ENCODE measurements at places on chromosomes 7 and 10.

- DNase-seq = no peak
These were observed 6.4 kb upstream of the PON2 start for GRCh38 chr7:95441042-95441823.

GRCh38 chr10:59830601-59831259 is 75.6 kb downstream of the CCDC6 start:
- DNase-seq = no peak

- DNase-seq = no peak
These were observed 31.4 kb upstream of the FAM133B start for GRCh38 chr7:92621561-92622023.

- no peak for DNase-seq
These were observed 302.7 kb downstream of the ZEB1 start for GRCh38 chr10:31621733-31622132.

- DNase-seq = no peak
These were observed 86.3 kb downstream of the PTPRE start for GRCh38 chr10:127993056-127993690.

DNA sequence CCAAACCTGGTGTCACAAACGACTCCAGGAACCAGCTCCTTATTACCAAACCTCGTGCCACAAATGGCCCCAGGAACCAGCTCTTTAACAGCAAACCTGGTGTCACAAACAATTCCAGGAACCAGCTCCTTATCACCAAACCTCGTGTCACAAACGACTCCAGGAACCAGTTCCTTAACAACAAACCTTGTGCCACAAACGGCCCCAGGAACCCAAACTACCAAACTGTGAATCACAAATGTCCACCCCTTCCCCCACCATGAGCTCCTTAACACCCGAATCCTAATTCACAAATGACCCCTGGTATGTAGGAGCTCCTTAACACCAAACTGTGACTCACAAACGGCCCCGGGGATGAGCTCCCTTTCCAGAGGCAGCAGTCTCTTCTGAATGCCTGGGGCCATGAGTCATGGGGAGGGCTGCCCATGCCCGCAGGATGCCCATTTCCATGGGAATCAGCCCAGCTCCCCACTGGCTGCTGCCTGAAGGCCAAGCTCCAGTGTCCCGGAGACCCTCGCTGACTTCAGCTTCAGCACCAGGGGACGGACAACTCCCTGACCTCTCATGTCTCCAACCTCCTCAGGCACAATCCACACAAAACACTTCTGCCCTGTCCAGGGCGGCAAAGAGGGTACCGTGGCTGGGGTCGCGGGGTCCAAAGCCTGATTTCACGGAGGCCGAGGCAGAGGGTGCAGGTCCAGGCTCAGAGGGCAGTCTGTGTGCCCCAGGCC is 213.1 kb downstream of the ELFN1 start:
- DNase-seq = no peak

DNA sequence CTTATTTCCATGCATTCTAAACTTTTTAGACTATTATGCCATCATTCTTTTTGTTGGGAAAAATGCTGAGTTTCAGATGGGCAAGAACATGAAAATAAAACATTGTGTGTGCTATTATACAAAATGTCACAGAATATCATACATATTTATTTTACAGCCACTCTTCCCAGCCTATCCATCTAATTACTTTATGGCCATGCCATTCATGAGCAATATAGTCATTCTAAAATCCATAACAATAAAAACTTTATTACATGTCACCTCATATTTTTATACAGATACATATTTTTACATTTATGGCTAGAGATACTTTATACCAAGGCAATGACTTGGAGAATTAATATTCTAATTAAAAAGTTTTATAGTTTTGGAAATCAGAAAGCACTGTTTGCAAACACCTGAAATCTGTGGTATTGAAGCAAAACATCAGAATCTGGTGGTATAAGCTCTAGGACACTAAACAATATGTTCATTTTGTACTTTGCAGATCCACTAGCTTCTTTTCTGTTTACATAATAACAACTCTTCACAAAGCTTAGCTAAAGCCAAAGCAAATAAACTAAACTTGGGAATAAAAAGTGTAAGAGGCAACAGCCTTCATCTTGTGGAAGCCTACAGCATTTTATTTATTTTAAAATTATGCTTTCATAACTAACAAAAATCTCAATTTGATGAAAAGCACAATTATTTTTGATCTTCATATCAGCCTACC is 210.1 kb downstream of the RNLS start:
- DNase-seq = no peak

GRCh38 chr10:71457908-71458307 is 61.2 kb downstream of the CDH23 start:
- DNase-seq = no peak

DNA sequence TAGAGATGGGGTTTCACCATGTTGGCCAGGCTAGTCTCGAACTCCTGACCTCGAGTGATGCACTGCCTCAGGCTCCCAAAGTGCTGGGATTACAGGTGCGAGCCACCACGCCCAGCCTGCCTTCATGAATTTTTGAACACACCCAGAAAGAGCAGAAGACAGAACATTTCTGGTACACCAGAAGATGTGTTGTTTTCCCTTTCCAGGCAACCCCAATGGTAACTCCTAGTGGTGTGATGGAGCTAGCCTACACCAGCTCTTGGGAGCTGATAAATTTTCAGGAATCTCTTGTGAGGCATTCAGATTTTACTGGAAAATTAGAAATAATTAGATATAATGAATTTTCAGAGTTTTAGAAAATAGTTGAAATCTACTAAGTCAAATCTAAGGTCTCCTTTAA is 904 bp upstream of the CCDC7 start:
- DNase-seq = no peak

GRCh38 chr10:9015005-9015404 is 960.5 kb downstream of the GATA3 start:
- DNase-seq = no peak

DNA sequence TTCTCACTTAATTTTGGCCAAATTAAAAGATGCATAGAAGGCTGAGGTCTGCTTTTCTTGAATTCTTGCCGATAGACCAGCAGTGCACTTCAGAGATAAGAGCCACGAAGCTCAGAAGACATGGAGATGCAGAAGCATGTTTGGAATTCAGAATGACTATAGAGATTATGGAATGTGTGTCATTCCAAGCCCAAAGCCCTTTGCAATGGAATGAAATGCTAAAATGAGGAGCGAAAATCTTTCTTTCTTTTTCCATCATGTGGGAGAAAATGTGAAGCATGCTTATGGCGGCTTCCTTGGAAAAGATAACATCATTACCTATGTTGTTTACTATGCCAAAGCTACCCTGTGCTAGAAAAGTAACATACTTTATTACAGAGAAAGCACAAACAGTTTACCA is 257.0 kb upstream of the RNF32 start:
- DNase-seq = no peak

DNA sequence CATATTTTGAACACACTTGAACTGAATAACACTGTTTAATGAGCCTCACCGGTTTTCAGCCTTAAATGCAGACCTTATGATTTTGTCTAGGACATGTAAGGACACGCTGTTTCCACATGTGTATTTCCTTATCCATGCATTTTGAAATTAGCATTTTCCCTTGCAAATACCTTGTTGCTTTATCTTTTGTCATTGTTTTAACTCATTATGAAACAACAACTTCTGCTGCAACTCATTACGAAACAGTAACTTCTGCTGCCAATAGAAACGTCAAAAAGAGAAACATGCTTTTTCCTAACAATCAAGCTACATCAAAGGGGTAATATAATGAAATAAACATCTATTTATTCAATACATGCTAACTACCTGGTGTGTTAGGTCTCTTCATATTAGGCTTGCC is 322.0 kb downstream of the AGMO start:
- DNase-seq = no peak

GRCh38 chr7:138243430-138243829 is 167.2 kb downstream of the AKR1D1 start:
- DNase-seq = no peak

DNA sequence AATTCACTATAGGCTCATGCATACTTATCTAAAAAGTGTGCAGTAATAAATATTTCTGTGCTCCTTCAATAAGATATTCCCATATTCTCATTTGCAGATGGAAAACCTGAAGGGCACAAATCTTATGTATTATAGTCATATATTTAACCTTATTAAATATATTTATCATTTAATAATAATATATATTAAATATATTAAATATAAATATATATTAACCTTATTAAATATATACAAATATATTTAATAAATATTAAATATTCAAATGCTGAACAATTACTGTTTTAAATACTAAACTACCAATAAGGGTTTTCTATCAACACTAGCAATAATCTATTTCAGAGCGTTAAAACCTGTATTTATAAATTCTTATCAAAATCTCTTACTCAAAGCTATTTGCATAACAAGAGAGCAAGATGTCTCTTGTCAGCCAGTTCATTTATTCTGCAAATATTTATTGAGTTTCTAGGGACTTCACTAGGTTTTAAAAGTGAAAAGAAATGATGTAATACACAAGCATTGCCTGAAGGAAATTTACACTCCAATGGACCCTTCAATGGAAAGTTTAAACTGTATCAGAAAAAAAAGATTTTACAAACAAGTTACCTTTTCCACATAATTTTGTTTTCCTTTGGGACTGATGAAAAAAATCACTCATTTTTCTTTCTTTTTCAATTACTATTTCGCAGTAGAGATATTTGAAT is 159.2 kb downstream of the AGMO start:
- DNase-seq = no peak

DNA sequence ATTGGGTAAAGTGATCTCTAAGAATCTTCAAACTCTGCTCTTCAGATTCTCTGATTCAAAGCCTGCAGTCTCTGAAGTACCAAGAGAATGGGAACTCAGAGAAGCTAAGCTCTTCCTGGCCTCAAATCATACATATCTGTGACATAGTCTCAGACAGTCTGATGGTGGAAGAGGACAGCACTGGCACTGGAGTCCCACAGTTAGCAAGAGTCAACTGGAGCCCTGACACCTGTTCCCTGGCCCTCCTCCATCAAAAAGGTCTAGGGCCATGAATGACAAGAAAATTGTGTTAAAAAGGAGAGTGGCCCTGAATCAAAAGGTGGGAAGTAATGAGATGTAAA is 37.7 kb downstream of the PRSS2 start:
- no peak for DNase-seq

GRCh38 chr7:140863867-140864266 is 60.9 kb downstream of the BRAF start:
- no peak for DNase-seq

GRCh38 chr7:21617916-21618390 is 75.1 kb downstream of the DNAH11 start:
- DNase-seq = no peak

GRCh38 chr10:26550774-26551526 is 112.8 kb downstream of the APBB1IP start:
- no peak for DNase-seq

DNA sequence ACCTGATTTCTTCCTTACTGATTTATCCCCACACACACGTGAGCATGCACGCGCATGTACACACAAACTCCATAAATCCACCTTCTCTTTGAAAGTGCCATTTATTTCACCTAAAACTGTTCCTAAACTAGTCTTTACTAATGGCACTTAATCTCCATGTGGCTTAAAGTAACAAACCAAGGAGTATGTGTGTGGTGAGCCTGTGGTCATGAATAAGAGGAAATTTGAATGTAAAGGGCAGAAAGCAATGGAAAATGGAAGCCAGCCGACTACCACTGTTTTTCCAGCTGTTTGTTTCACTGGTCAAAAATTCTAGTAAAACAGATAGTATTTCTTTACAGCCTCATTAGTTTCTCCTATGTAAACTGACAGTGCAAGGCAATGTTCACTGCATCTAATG is 23.8 kb downstream of the SEMA3C start:
- no peak for DNase-seq

- DNase-seq = no peak
These were observed 30.6 kb upstream of the ITGB1 start for GRCh38 chr10:32988604-32989003.

- DNase-seq = no peak
These were observed 1.2 kb downstream of the KLF6 start for GRCh38 chr10:3783682-3784432.

DNA sequence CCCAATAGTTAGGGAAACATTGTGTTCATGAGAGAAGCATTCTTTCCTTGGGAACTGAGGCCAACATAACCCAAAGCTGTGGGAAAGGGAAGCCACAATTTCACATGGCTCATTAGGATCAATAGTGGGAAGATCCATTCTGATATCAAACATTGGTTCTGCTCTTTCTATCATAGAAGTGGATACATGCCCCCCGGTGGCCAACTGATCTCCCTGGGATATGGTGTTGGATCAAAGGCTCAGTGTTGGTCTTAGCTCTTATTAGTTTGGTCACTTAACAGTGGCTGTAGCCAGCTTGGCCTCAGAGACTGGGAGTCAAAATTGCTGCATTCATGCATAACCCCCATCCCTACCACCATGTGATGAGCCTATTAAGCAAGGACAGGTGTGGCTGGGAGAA is 6.7 kb upstream of the GIMAP4 start:
- no peak for DNase-seq

DNA sequence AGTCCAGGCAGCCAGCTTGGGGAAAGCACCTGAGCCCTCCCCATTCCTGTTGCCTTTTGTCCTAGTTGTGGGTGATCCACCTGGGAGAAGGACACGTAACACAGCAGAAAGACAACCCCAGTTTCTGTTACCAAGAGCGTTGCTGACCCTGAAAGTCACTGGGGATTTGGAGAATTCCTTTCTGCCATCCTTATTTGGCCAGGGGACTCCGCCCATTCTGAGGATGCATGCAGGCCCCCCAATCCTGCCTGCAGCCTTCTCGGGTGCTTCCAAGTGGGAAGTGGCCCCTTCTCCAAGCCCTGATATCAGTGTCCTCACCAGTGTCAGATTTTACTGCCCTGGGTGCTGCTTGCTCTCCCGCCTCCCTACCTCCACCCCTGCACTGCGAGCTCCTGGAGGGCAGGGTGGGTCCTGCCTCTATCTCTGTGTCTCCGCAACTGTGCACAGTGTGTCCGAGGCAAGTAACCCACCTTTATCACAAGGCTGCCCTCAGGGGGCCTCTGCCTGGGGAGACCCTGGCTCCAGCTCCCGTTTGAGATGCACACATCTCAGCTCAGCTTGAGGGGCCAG is 9.2 kb upstream of the ADCY1 start:
- no peak for DNase-seq

DNA sequence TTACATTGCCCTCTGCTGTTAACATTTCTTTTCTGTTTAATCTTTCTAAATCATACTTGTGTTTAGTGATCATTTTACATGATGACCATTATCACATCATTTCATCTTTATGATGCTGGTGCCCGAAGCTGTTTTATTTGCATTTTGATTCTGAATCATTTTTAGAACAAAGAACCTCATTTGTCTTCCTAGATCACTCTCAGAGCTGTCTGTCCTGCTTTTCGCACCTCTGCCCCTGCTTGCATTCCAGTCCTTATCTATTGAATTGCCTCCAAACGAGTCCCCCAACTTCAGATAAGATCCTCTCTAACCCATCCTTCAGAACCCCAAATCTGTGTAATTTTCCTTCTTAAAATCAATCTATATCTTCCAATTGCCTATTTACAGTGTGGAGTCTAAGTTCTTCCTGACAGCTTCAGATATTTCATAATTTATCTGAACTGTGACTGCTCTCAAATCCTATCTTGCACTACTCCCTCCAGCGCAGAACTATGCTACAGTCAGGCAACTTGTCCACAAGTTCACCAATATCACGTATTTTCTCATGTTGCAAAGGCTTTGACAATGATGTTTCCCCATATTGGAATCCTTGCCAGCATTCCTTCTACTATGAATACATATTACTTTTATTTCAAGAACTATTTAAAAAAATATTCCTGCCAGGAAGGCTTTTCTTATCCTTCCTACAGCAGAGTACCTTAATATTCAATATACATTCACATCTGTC is 346.5 kb upstream of the CACNA2D1 start:
- DNase-seq = no peak
